WTC11 (cell line): ENCODE measurements at places on chromosomes 1 and 21. TPM values are rescaled to one million over a fixed set of nuclear protein-coding genes. Genes with fewer than 3 reads are reported as not detected.

Gene CYP4A22
- total RNA-seq = not detected in 3 replicates

Gene ERICH3
- 0.07 TPM in 1 of 3 replicates, not detected in the others for total RNA-seq

Gene MIXL1
- total RNA-seq = 5.1 to 6.4 TPM (median 5.6 TPM) in 3 replicates

Gene SLAMF1
- total RNA-seq = 0.11 to 0.15 TPM (median 0.11 TPM) in 3 replicates

Gene S100A7
- not detected in 3 replicates for total RNA-seq

Gene LCE3E
- total RNA-seq = not detected in 3 replicates

Gene TXNDC12
- 80.6 to 89.2 TPM (median 80.9 TPM) in 3 replicates for total RNA-seq

Gene S100A3
- total RNA-seq = 0.33 TPM in 1 of 3 replicates, not detected in the others

Gene ZNF692
- total RNA-seq = 50.7 to 59.1 TPM (median 56.0 TPM) in 3 replicates

Gene CFAP107
- not detected in 3 replicates for total RNA-seq

GRCh38 chr1:1136547-1137230 lies 20.8 kb upstream of the C1orf159 start:
- DNase-seq = no peak

DNA sequence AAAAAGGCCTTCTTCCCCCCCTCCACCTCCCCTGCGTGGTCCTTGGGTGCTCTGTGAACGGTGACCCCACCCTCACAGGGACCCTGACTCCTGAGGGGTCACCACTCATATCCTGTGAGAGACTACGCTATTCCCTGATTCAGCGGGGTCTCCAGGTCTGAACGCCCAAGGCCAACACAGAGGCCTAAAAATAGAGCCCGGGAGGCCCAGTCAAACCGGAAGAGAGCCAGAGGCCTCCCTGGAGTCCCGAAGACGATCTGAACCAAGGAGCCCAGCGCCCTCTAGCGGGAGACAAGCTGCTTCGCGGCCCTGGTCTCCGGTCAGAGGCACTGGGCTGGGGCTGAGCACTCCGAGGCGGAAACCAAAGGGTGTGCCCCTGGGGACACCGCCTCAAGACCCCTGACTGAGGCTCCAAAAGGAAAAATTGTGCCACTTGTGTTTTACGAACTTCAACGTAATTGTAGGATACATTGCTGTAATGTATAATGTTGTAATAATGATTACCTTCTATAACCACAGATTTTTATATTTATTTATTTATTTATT lies 42.4 kb upstream of the PSEN2 start:
- DNase-seq = peak; percentile 98

- DNase-seq = no peak
These were observed 6.7 kb upstream of the LGALS8 start for GRCh38 chr1:236516929-236517704.

DNA sequence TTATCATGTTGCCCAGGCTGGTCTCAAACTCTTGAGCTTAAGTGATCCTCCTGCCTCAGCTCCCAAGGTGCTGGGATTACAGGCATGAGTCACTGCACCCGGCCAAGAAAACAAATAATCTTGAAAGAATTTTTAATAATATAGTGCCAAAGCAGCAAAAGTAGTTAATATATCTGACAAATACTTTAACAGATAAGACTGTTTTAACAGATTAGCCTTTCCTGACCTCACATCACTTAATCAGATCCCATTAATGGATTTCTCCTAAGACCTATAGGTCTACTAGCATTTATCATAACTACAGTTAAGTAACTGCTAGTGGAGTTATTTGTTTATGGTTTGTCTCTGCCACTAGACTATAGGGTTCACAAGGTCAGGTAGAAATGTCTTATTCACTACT lies 61.1 kb upstream of the HP1BP3 start:
- no peak for DNase-seq

GRCh38 chr1:43129426-43129825 lies 42.7 kb downstream of the EBNA1BP2 start:
- no peak for DNase-seq

DNA sequence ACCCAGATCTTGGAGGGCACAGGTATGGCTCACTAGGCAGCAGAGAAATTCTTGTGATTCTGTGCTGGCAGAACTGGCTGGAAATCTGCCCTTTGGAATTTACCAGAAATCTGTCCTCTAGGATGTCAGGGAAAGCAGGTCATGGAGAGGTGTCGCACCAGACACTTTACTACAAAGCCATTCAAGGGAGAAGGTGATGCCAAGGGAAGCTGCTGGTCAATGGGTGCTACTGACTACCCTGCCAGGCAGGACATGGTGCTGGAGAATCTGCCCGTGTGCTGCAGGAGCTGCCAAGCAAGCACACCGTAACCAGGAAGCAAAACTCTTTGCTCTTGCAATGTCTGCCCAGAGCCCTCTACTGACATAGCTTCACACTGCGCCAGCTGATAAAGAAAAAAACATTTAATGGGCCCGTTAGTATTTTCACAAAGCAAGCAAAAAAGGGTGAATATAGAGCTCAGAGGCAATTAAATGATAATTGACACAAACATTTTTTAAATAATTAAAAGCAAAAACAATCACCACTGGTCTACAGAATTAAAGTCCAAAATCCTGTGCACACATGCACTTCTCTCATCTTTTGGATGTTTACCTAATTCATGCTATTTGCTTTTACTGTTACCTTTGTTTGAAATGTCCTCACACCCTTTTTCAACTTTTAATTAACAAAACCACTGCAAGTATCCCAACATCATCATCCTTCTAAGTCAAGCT lies 7.2 kb upstream of the FBXO28 start:
- DNase-seq = peak; percentile 22

DNA sequence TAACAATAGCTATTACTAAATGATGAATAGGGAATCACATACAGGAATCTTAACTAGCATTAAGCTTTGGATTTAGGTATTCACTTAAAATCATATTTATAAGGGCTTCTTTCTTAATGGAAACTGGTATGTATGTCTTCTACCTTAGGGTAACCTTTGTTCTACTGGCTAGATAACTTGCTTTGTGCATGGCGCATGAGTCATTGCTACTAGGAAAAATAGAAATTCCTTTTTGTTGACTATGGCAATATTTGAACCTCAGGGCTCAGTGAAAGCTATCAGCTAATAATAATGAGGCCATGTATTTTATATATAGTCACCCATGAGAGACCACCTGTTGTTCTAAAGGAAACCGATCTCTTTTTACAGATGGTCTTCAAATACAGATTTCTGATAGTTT lies 72.5 kb downstream of the RPS6KC1 start:
- DNase-seq = no peak

- DNase-seq = no peak
These were observed 26.3 kb downstream of the PER3 start for GRCh38 chr1:7810395-7810794.

DNA sequence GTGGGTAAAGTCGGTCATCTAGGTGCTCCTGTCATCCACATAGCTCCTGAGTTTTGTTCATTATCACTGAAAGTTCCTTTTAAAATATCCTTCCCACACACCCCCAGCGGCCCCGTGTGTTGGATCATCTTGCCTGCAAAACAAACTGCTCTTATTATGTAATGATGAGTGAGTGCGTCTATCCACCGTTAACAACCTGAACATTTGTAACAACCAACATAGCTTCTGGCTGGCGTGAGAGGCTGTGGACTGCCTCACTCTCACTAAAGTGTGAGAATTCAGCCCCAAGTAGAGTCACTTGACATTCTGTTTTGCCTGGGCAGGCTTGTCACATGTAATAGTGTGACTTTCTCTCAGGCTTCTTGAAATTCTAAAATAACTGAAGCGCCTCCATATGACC lies 14.5 kb upstream of the KCNA2 start:
- no peak for DNase-seq

GRCh38 chr1:109626682-109627408 lies 7.2 kb downstream of the AMPD2 start:
- DNase-seq = no peak

GRCh38 chr1:90580176-90580575 lies 136.9 kb downstream of the BARHL2 start:
- no peak for DNase-seq

DNA sequence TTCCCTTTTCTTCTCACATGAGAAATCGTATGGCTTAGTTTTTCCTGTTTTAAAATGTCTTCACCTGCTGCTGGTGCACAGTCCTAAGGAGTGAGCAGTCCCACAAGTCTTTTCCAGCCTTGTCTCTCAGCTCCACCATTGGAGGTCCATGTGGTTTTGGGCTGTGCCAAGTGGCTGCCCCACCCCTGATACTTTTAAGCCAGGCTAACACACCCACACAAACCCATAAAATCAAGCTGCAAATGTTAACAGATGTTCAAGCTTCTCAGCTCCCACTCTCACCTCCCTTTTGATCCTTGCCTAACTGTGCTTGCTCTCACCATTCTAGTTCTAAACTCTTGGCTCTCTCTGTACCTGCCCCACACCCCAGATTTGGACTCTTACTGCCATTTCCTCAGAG lies 74.5 kb upstream of the COL24A1 start:
- no peak for DNase-seq

GRCh38 chr1:234920136-234920842 lies 208.3 kb downstream of the TOMM20 start:
- no peak for DNase-seq

GRCh38 chr1:184637664-184638240 lies 116.9 kb downstream of the EDEM3 start:
- DNase-seq = no peak

DNA sequence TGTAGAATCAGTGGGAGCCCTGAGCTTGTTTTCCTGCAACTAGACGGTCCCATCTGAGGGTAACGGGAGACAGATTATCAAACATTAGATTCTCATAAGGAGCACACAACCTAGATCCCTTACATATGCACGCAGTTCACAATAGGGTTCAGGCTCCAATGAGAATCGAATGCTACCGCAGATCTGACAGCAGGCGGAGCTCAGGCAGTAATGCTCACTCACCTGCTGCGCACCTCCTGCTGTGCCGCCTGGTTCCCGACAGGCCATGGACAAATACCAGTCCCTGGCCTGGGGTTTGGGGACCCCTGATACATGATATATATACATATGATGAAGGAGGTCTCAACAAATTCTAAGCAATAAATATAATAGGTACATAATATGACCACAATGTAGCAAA lies 19.7 kb upstream of the SMIM12 start:
- DNase-seq = peak; percentile 67

- no peak for DNase-seq
These were observed 8.2 kb downstream of the SSX2IP start for GRCh38 chr1:84682047-84682446.

- peak; percentile 25 for DNase-seq
These were observed 1577.0 kb downstream of the NCAM2 start for GRCh38 chr21:22575165-22575584.
